T-cell (primary cell): ENCODE measurements at places on chromosomes 5 and 9.

DNA sequence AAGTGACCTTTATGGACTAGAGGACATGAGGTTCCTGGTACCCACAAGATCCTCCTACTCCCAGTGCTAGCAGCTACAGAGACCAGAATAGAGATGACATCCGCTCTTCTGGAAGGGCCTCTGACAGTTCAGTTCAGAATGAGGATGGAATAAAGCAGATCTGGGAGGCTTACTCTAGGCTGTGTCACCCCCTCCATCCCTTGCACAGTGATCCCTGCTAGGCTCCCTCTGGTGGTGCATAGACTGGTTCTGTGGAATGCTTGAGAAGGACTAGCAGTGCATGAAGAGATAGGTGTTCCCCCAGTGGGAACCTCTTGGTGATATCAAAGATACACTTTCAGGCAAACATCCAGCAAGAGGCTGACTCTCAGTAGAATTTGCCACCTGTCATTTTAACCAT, 83.0 kb downstream of the NPR3 start:
- no peak for DNase-seq

GRCh38 chr9:129183495-129184218, 5.6 kb upstream of the IER5L start:
- DNase-seq: no peak

DNA sequence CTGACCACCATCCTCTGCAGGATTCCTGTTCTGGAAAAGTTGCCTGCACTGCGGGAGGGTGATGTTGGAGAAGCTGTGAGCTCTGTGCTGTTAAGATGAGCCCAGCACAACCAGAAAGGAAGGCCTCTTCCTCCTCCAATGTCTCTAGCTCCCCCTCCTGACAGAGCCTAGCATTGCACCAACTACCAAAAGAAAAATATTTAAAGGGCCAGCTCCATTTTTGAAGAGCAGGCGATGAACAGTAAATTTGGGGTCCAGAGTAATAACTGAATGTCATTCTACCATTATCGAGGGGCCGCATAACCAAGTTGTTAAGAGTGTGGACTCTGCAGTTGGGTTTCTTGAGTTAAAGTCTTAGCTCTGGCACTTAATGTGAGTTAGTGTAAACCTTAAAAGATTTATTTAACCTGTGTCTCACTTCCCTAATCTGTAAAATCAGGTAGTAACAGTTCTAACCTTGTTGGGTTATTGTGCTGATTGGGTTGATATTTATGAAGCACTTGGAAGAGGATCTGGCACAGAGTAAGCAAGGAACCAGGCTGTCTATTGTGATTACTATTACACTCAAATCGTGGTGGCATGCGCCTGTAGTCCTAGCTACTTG, 3.9 kb downstream of the TEX53 start:
- peak; percentile 82 for DNase-seq

DNA sequence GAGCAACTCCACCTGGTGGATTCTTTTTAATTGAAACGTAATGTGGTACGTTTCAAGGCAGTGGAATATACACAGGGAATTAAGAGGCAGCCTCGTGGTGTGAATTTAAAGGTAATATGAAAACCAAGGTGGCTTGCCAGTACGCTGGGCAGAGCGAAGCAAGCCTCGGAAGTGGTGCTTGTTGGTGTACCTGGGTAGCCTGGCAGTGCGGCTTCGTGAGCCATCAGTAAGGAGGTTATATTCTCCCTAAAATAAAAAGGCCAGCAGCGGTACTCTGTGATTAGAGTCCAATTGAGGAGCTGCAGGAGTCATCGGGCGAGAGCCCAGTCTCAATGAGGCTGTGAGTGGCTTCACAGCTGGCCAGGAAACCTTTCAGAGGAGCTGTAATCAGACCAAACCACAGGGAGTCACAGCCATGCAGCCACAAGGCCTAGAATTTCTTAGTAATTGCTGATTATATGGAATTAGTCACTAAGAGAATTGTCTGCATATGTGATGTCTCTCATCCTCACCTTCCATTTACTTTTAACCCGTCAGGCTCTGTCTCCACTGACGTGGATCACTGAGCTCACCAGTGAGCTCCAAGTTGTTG, 57.7 kb downstream of the DCP2 start:
- DNase-seq: no peak

GRCh38 chr9:105455836-105456475, 8.1 kb downstream of the FSD1L start:
- DNase-seq: no peak

- DNase-seq: no peak
These were observed 51.2 kb downstream of the INVS start for GRCh38 chr9:100150214-100150613.

GRCh38 chr9:104750185-104750767, 2.8 kb downstream of the NIPSNAP3A start:
- no peak for DNase-seq

DNA sequence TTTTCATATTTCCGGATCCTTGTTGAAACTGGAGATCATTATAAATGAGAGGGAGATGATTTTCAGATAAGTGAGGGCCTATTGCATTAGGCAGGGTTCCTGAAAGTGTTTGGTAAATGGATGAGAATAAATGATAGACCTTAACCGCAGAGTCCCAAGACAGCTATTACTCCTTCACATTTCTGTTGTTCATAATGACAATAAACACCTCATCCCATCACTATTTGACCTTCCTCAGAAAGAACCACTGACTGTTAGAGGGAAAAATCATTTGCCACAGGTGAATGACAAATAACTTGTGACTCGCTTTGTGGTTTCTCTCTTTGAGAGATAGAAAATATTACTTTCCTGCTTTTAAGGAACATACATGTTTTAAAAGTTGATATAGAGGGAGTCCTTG, 47.3 kb upstream of the TRMT10B start:
- no peak for DNase-seq

- no peak for DNase-seq
These were observed 175.4 kb downstream of the PJA2 start for GRCh38 chr5:109234381-109234780.

GRCh38 chr5:132768485-132768868, 8.6 kb downstream of the SEPTIN8 start:
- DNase-seq: no peak

DNA sequence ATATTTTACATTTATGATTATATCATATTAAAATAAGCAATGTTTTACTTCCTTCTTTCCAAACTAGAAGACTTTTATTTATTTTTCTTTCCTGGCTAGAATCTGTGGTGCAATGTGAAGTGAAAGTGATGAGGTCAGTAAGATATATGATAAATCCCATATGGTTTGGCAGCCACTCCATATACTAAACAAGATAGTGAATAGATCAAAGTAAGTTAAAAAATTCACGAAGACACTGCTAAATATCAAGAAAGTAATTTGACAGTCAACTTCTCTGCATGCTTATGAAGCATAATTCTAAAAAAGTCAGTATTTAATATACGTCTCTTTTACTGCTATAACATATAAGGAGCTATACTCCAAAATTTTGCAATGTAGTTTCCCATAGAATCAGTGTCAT, 972.8 kb downstream of the DTWD2 start:
- DNase-seq: no peak

DNA sequence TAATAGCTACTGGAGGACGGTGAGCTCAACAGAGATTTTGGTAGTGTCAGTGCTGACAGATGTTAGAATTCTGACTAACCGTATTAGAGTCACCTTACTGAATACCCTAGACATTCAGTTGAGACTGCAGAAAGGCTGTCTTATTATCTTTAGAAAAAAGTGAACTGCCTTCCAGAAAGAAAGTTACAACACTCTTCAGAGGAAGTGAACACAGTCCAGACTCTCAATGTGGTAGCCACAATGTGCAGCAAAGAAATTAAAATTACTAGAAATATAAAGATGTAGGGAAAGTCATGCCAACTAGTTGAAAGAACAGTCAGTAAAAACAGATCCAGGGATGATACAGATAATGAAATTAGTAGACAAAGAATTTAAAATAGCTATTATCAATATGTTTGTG, 47.1 kb upstream of the COL15A1 start:
- DNase-seq: no peak

DNA sequence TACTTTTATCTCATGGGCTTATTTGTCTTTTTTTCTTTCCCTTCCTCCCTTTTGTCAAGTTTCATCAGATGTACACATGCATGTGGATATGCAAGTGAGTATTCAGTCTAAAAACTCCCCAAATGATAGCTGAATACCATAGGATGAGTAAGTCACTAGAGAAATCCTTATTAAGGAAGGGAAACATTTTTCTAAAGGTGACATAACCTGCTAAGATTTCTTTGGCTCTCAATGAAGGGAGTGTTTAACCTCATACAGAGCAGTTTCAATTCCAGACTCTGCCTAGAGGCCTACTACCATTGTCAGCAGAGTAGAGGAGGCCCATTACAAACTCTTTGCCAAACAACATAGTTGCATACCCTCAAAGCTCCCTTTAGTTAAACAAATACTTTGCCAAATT, 192.4 kb downstream of the ARHGEF28 start:
- no peak for DNase-seq

- no peak for DNase-seq
These were observed 628.8 kb upstream of the DMAC1 start for GRCh38 chr9:8428389-8428788.

GRCh38 chr5:9529041-9529480, 16.8 kb downstream of the SEMA5A start:
- no peak for DNase-seq

DNA sequence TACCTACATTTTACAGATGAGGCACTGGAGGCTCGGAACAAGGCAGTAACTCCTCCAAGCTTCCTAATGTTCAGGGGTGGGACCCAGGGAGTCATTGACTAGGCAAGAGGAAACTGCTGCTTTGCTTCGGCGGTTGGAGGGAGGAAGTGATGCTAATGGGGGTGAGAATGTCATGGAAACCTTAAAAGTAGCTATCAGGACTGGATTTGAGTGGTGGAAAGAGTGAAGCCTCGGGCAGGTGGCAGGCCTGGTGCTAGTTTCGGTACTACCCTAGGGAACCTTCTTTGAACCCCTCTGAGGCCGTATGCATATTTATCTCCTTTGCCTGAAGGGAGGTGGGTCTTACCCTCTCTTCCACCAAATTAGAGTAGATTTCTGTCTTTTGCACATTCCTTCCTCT, 1.6 kb downstream of the BSPRY start:
- no peak for DNase-seq
